Coronary artery (tissue), 2 donors: ENCODE measurements at places on chromosomes 1 and 21.

DNA sequence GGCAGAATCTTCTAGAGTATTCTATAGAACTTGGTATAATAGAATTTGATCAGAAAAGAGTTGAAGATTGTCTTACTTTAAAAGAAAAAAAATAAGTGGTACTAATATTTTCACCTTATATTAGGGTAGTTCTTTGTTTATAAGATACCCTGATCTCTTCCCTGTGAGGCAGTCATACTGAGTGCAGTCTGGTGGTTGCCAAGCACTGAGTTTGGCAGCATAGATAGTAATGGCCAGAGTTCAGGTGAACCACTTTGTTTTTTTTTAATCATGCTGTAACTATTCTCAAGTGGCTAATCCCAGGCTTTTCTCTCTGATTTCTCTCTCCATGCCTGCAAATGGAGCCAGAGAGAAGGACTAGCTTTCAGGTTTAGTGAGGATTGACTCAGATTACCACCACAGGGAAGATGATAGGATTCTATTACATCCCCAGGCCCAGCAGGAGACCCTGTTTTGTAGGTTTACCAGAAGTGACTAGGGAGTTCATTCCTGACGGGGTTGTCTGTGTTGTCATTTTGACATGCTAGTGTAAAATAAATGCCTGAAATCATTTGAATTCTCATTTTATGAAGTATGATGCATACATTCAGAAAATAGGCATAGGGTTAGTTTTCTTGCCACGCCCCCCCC, 16.7 kb downstream of the KDM1A start:
- no peak for DNase-seq

GRCh38 chr1:75742047-75742625, 17.6 kb downstream of the ACADM start:
- DNase-seq, result no peak

DNA sequence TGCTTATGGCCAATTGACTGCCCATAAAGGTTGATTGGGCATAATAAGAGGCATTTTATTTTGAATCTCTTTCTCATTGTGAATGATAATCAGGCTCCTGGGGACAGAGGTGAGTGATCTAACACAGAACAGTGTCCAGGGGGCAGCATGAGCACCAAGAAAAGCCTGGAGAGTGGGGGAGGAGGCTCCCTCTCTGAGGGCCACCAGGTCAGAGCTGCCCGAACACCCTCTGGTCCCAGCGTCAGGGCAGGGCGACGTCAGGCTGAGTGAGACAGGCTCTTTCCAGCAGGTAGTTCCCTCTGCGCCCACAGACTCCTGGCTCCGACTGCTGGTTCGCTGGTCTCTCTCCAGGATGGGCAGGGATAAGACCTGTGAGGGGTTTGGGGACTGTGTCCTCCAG, 250.2 kb upstream of the C1orf174 start:
- DNase-seq, result no peak

DNA sequence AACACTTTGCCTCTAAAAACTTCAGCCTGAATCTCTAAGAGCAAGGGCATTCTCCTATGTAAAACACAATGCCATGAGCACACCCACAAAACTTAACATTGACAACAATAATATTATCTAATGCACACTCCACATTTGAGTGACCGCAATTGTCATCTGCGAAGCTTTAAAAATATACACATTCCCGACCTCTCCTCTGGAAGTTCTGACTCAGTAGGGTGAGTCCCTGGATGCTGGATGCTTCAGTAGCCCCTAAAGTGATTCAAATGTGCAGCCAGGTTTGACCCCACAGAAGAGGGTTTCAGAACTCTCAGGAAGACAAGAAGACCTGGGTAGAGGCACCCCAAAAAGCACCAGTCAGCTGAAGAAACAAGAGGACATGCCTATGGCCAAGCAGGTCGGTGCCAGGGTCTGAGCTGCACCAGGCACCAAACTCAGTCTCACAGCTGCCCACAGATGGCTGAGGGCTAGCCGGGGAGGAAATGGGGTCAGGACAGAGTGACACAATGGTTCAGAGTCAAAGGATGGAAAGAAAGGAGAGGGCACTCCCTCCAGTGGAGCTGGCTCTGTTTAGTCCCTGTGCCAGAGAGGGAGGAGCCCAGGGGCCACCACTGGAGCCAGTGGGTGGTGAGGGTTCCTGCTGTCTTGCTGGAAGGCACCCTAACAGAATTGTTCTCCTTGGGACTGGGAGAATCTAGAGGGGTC, 17.4 kb downstream of the PIK3C2B start:
- DNase-seq, result no peak

- no peak for DNase-seq
Measured at GRCh38 chr21:38183961-38184360, 72.8 kb upstream of the KCNJ15 start.

GRCh38 chr1:44294588-44295007, 60.5 kb downstream of the ERI3 start:
- DNase-seq, result no peak

GRCh38 chr1:109467301-109467777, 993 bp downstream of the SYPL2 start:
- DNase-seq, result no peak

- no peak for DNase-seq
Measured at GRCh38 chr1:84301004-84301784, at the start of gene SAMD13. TSS of gene SAMD13 (plus strand) at chr1:84301708. CDS start at chr1:84303235, 1,527 bp downstream.

DNA sequence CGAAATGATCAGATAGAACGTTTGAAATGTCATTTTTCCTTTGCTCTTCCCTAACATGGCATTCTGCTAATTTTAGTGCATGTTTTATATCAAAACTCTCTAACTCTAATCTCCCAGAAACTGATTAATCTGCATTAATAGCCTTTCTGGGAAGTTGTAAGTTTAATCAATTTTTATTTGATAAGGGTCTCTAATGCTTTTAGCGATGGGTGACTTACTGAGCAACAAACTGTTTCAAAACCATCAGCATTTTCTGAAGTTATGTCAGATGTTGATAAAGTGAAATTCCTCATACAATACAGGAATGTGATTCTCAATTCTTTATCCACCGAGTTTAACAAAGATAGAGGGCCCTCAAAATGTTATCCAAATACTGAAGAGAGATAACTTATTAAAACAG, 431.6 kb upstream of the CXADR start:
- DNase-seq, result no peak

GRCh38 chr1:222084048-222084447, 342.2 kb upstream of the DUSP10 start:
- no peak for DNase-seq

DNA sequence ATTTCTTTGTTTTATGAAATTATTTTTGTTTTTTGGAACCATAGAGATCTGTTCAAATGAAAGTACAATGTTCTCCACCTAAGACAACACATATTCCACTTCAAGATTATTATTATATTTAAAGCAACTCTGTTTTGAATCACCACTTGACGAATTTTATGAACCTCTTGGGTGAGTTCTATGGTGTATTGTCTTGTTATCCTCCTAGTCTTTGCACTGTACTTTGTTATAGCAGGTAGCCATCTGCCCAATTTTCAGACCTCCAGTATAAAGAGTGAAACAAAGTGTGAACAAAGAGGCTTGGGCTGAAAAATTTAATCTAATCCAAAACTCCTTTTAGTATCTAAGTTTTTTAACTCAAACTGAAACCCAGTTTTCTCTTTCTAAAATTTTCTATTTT, 71.0 kb downstream of the LRRC7 start:
- no peak for DNase-seq

GRCh38 chr21:36059823-36060158, 535 bp downstream of the SETD4 start:
- DNase-seq, result peak; percentile 79

DNA sequence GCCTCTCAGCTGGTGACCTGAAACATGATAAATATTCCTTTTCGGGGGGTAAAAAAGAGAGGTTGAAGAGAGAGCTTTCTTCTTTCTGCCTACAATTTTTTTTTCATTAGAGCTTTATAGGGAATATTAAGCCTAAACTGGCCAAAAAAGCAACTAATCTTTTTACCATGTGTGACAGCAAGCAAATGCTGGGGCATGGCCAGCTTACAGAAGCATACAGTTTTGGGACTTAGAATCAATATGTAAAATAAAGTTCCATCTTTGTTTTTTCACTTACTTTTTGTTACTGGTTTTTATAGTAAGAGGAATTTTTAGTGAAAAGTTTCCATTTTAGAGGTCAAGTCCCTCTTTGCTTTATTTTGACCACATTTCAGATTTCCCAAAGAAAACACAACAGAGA, 301.2 kb upstream of the DEPDC1 start:
- no peak for DNase-seq

DNA sequence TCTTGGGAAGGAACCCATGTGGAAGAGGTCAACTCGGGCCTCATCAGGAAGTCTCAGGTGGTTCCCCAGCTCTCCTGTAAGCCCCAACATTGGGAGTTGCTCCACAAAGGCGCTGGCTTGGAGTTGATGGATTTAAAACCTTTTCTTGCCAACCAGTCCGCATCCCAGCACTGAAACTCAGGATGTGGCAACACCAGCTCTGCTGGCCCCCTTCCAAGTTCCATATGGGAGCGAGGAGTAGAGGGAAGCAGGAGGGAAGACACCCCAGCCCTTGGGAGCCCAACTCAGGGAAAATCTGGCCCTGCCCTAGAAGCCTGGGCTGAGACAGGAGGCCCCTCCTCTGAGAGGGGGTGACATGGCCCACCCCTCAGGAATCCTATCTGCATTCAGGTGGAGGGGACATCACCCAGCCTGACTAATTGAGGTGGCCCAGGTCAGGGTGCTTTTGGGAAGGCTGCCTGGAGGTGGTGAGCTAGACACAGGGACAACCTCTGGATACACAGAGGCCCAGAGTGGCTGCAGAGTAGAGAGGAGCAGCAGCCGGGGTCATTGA, 33.1 kb upstream of the DMBX1 start:
- DNase-seq, result no peak

DNA sequence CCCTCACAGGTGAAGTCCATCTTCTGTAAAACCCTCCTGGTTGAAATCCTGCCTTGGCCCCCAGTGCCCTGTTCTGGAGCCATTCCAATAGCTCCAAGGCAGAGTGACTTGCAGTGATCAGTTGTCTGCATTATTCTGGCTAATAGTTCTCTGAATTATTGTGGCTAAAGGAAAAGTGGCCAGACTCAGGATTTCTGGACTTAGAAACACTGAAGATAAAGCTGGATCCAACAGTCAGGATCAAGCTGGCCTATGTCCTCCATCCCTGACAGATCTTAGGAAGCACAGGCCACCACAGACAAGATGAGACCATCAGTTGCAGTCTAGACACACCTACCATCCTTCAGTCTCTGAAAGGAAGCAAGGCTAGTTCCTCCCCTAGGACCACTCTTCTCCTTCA, 801 bp upstream of the C2CD4D start:
- DNase-seq, result no peak

DNA sequence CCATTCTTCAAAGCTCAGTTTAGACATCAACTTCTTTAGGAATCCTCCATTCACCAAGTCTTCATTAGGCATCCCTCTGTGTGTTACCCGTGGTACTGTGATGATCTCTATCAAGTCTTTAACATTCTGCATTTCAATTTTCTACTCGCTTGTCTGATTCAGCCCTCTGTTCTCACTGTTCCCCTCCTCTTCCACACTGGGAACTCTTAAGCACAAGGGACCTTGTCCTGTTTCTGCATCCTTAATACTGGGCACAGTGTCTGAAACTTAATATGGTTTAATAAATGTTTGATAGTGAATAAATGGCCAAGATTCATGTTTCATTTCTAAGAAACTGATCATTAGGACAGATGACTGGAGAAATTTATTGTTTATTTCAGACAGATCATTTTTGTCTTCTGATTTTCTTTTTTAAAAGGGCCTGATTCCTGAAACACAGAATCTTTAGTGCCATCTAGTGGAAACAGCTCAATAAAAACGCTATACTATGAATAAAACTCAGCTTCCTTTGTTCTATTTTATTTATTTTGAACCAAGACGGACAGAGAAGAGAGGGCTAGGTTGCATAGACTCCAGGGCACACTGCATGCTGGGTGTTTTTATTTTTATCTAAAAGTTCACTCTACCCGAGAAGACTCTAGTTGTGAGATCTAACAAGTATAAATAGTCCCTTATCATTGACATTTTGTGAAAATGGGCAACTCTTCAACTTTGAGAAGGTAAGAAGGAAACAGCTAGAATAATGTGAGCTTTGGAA, 7.0 kb upstream of the TRIM45 start:
- DNase-seq, result no peak

- no peak for DNase-seq
Measured at GRCh38 chr1:147651466-147651865, 18.9 kb downstream of the ACP6 start.

- DNase-seq, result peak; percentile 21
Measured at GRCh38 chr21:42521384-42521783, 7.7 kb downstream of the SLC37A1 start.

DNA sequence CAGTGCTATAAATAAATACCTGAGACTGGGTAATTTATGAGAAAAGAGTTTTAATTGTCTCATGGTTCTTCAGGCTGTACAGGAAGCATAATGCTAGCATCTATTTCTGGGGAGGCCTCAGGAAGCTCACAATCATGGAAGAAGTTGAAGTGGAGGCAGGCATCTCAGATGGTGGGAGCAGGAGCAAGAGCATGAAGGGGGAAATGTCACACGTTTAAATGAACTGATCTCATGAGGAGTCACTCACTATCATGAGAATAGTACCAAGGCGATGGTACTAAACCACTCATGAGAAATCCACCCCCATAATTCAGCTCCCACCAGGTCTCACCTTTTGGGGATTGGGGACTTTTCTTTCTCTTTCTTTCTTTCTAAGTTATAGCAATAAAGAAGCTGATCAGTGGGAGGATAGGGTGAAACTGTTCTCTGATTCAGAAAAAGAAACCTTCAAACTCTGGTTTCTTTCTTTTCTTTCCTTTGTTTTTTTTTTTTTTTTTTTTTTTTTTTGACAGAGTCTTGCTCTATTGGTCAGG, 17.1 kb upstream of the SPAG17 start:
- DNase-seq, result no peak

DNA sequence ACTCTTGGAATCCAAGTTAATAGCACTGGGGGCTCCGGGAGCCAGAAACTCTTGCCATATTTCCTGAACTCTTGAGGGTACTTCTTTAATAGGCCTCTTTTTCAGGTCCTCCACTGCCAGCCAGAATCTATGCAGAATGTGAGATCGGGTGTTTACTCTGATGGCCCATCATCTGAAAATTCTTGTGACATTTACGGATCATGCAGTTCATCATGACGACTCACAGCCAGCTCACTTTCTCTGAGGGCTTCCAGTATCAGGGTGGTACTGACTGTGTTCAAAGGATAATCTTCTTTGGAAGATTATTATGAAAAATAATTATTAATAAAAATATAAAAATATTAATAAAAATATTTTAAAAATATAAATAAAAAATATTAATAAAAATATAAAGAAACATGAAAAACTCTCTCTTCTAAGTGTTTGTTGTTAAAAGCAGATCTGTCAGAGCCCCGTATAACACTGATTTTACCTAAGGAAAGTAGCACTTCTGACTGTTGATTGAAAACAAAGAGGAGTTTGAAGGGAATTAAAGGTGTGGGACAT, 194.3 kb upstream of the GREM2 start:
- DNase-seq, result no peak

DNA sequence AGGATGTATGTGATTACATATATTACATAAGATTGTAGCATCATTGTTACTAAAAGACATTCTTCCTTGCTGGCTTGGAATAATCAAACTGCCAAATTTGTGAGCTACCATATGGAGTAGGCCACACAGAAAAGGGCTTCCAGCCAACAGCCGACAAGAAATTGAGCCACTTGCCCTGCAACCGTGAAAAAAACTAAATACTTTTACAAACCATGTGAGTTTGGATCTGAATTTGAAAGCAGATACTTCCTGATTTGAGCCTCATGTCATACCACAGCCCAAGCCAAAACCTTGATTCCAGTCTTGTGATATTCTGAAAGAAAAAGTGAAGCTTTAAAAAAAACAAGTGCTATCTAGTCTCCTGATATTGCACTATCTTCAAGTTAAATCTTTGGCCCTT, 55.6 kb upstream of the PRMT6 start:
- no peak for DNase-seq

GRCh38 chr1:212440419-212440818, 7.7 kb downstream of the NENF start:
- peak; percentile 55 for DNase-seq
